ENCODE measurements at places on chromosomes 4 and X.
A peak's percentile ranks its signal among the peaks of the same experiment; 100 is the strongest.

DNA sequence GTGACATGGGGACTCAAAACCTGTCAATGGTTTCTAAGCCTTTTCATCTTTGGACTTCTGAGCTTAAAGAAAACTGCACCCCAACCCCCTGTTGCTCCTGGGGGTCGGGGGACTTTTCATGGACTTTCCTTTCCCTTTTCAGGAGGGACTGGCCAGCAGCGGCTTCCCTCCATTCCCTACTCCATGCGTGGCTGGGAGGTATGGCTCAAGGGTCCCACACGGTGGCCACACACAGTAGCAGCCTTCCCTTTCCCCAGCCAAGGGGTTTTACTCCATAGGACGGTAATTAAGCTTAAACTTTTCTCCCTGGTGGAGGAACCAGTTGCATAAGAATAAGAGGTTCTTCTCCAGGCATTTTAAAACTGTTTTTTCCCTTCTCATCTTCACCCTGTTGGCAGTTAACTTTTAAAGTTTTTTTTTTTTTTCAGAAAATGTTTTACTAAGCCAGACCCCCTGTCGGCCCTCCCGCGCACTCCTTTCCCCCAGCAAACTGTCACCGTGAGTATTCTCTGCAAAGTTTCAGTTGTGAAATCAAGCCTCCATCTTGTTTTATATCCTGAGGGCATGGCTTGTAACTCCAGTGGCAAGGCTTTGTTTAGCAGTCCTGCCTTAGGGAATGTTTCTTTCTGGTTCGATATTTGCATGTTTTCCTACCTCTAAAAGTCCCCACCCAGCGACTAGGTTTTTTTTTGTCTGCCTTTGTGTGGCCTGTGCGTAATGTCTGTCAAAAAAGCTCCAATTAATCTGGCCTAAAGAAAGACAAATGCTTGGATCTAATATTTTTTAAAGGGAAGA lies 325.7 kb downstream of the TLL1 start:
- DNase-seq: no peak

GRCh38 chr4:41913509-41913908 lies 21.7 kb upstream of the TMEM33 start:
- DNase-seq: no peak

DNA sequence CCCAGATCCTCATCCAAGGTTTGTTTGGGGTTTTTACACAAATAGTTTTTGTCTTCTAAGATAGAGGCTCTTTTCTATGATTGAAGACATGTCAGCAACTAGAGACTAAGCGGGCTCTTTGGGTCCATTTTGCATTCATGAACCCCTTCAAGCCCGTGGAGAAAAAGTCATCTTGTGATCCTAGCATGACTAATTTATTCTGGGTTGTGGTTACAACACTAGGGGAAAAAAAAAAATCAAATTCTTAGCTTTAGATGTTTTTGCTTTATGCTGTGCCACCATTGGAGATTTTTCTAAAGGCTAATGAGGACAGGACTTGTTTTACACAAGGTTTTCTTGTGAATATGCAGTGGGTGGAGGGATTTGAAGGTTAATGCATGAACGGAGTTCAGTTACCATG lies 440.0 kb downstream of the PCDH7 start:
- DNase-seq: no peak

GRCh38 chr4:104524591-104524990 lies 29.9 kb upstream of the CXXC4 start:
- no peak for DNase-seq

GRCh38 chr4:137614491-137614890 lies 82.2 kb upstream of the PCDH18 start:
- no peak for DNase-seq

- DNase-seq: no peak
Measured at GRCh38 chr4:98343626-98344025, 82.4 kb downstream of the RAP1GDS1 start.

DNA sequence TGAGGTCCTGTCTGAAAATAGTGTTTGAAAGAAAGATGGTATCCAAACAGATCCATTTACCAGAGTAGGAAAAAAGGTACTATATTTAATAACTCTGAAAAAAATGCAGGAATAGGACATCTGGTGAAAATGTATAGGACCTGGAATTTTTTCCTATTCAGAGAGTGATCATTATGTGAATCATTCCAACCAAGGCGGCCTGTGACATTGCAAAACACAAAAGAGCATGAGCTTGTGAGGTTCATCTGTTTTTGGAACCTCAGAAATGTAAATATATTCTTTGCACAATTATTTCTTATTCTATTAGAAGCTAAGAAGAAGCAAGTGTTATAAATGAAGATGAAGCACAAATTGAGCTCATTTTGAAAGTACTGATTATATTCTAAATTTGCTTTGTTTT lies 2.0 kb downstream of the C4orf51 start:
- no peak for DNase-seq

GRCh38 chr4:7556558-7556957 lies 121.8 kb upstream of the PSAPL1 start:
- no peak for DNase-seq

DNA sequence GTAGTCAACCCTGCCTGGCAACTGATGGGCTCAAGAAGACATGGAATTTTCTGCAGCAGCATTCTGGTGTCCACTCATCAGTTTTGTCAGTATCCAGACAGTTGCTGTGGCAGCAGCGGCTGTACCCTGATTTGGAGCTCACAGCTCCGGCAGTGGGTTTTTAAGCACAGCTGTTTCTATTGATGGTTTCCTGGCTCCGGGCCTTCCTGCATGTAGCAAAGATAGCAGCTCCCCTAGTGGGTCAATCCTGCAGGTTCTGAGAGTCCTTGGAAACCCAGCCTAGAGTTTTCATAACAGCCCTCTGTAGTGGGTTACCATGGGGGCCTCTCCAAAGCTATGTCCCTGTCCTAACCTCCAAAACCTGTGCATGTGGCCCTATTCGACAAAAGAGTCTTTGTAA lies 84.0 kb upstream of the ATP6AP2 start:
- no peak for DNase-seq

- no peak for DNase-seq
Measured at GRCh38 chrX:30898886-30899285, 9.8 kb upstream of the TAB3 start.

- DNase-seq: no peak
Measured at GRCh38 chr4:66636349-66636748, 909.0 kb downstream of the CENPC start.

DNA sequence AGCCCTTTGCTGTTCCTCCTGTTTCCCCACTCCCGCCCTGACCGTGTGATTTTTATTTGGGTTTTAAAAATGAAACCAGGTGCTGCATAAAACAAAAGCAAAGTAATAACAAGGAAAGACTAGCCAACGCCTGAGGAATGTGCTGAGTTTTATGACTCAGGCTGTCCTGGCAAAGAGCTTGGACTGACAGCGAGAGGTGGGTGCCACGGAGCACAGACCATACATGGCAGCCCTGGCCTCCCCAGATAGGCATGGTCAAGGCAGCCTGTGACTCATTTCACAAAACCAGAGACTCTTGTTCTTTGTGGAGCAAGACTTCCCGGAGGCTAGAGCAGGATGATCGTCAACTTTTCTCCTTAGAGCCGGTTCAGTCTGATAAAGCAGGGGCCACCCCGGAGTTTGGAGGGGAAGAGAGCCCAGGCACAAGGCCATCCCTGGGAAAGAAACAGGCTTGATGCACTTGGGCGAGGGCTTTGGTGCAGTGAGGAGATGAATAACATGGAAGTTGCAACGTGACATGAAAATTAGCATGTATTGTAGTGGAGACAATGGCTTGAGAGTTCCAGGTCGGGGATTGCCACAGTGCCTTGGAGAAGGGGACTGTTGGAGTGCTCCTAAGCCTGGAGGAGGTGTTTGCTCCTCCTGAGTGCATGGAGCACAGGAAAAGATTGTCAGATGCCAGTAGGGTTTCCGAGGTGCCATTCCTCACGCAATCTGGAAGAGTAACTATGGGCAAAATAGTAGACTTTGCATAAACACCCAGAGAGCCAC lies 54.8 kb downstream of the C4orf51 start:
- DNase-seq: no peak

DNA sequence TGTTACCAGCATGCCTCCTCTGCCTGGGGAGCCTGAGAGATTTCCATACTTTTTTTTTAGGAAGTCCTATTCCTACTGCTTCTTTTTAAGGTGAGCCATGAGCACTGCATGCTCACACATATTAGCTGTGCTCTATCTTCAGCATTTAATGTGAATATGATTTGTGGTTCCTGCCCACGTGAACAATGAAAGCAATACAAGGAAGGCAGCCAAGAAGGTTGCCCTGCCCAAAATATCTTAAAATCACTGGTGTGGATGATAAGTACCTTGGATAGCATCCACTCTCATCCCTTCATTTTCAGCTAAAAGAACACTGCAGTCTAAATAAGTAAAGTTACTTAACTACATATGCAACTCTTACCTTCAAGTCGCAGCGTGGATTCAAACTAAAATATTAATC lies 607.5 kb downstream of the PACRGL start:
- no peak for DNase-seq

GRCh38 chr4:79959652-79960051 lies 113.4 kb downstream of the ANTXR2 start:
- no peak for DNase-seq

DNA sequence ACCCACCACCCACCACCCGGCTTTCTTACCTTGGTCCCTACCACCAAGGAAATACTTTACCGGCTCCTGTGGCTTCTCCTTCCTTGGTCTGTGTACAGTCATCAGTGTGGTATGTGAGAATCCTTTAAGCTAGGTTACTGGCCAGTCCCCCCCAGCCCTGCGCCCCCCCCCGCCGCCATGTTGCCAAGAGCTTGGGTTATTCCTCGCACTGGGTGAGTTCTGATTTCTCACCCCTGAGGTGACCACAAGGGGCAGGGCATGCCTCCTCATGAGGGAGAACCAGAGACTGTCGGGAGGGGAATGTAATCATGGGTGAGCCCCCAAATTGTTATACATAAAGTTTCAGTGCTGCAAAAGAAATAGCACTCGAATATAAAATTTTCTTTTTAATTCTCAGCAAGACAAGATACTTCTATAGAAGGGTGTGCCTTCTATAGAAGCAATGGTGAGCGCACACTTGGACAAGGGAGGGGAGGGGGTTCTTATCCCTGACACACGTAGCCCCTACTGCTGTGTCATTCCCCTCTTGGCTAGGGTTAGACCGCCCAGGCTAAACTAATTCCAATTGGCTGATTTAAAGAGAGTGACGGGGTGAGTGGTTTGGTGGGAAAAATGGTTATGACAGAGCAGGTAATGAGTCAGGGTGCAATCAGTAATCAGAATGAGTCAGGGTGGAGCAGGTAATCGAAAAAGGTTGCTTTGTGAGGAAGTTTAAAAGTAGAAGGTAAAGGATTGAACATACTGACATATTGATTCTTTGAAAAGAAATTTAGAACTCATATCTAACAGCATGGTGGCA lies 133.2 kb downstream of the KDM6A start:
- DNase-seq: no peak

DNA sequence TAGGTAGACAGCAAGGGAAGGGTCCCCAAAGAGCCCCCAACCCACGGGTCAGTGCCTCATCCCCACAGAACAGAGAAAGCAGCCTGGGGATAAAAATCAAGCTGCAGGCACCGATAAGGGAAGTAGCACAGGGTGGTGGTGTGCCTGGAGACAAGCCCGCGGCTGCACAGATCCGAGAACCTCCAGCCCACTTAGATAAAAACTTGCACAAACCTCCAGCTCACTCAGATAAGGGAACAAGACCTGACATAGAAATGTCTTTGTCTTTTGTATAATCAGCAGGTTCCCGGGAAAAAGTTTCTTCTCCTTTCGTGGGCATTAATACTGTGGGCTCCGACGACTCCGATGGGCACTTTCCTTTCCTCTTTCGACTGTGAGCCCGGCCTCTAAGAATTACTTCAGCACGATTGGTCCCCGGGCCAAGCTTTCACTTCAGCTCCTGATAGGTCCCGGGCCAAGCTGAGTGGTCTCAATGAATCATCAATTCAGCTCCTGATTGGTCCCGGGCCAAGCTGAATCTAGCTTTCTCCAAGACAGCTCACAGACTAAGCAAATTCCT lies 32.4 kb downstream of the PRDX4 start:
- DNase-seq: no peak

- peak; percentile 62 for DNase-seq
Measured at GRCh38 chrX:40266490-40267333, 169.0 kb upstream of the BCOR start.

DNA sequence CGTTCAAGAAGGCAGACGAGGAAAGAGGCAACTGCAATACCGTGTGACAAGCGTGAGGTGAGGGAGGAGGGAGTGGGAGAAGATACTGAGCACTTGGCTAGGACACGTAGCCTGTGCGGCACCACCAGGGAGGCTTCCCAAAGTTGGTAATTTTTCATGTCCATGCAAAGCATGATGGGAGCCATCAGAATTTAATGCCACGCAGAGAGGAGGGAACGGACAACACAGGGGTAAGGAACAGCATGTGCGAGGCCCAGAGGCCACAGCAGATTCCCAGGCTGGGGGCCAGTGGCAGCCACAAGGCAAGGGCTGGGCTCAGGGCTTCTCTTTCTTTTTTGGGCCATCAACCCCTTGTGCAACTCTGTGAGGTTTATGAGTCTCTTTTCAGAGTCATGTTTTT lies 11.0 kb upstream of the CLDN24 start:
- DNase-seq: no peak

DNA sequence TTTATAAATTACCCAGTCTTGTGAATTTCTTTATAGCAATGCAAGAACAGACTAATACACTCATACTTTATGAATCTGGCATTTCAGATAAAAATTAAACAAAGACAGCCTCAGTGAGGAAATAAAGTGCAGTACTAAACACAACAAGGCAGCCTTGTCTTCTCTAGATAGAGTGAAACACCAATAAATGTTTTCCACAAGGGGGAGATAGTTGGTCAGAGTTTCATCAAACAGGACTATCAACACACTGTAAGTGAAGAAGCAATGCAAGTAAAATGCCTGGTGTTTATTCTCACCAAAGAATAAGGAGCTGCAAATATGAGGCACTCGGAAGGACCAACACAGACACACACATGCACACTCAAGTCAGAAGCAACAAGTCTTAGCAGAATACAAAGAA lies 62.8 kb downstream of the FAM9B start:
- DNase-seq: no peak

- DNase-seq: no peak
Measured at GRCh38 chr4:336099-336892, 1.3 kb upstream of the ZNF141 start.

DNA sequence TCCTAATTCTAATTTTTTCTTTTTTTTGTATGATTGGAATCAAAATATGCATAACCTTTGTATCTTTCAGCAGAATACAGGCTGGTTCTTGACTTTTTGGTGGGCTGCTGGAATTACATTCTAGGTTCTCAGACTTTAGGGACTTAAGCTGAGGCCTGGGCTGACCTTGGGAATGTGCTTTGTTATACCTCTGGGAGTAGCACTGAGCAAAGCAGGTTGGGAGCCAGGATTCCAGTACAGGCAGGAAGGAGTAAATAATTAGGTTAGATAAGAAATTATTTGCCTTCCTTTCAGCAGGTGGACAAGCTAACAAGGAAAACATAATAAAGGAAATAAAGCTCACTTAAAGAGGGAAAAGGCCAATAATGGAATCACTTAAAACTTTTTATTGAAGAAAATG lies 49.9 kb upstream of the SLC4A4 start:
- no peak for DNase-seq

GRCh38 chrX:14927401-14927800 lies 54.2 kb downstream of the MOSPD2 start:
- no peak for DNase-seq

GRCh38 chr4:169236873-169237626 lies 33.7 kb downstream of the SH3RF1 start:
- DNase-seq: peak; percentile 43
